ENCODE measurements at places on chromosomes 6 and 20.
A peak's percentile ranks its signal among the peaks of the same experiment; 100 is the strongest.

DNA sequence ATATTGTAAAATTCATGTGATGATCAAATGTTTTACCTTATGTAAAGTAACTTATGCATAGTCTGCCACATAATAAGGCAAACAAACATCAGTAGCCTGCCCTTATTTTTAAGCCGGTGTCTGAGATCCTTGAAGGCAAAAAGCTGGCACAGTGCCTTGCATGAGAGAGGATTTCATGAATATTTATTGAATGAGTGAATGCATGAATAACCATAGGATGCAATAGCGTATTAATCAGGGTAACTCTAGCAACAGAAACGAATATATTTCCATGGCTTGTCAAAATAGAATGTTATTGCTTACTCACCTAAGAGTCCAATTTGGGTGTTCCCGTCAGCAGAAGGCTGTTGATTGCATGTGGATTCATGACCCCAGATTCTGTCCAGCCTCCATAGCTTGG lies 34.9 kb downstream of the BTBD3 start:
- DNase-seq, result no peak

DNA sequence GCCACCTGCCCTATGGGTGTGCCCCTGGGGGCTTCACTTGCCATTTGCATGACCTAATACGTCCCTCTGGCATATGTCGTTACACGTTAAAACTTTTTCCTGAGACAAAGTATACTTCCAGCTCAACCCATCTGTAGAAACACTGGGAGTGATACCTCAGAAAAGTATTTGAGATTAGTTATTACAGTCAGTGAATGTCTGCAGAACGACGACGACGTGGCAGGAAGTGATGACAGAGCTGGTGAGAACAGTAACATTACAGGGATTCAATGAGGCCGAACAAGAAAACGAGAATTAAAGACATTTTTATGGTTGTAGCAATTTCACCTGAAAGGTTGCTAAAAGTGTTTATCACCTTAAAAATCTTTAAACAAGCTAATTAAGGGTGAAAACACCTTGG lies 40.2 kb downstream of the SASH1 start:
- no peak for DNase-seq

DNA sequence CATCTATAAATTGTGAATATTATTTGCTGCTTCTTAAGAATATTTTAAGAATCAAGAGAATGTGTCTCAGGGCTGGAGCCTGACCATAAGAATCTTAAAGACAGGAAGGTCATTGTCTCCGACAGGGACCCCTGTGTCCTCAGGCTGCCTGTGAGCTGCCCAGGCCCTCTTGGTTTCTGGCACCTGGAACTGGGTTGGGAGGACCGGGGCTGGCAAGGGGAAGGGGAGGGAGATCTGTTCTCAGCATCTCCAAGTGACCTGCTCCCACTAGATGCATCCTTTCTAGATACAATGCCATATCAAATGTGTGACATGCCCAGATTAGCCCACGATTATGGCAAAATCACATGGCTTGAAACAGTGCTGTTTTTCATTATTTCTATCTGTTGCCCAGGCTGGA lies 110.5 kb downstream of the SCML4 start:
- no peak for DNase-seq

- DNase-seq, result no peak
Measured at GRCh38 chr20:58293453-58293852, 16.1 kb upstream of the RAB22A start.

DNA sequence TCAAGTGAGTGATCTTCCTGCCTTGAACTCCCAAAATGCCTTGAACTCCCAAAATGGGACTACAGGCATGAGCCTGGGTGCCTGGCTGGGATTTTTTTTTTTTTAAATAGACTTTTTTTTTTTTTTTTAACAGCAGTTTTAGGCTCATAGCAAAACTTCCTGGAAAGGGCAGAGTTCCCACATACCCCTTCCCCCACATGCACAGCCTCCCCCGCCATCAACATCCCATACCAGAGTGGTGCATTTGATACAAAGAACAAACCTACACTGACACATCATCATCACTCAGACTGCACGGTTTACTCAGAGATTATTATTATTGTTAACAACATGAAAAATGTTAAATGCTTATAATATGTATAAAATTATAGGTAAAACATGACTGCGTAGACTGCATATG lies 26.0 kb downstream of the UQCC1 start:
- DNase-seq, result no peak

GRCh38 chr20:47960277-47960676 lies 175.0 kb upstream of the SULF2 start:
- DNase-seq, result no peak

DNA sequence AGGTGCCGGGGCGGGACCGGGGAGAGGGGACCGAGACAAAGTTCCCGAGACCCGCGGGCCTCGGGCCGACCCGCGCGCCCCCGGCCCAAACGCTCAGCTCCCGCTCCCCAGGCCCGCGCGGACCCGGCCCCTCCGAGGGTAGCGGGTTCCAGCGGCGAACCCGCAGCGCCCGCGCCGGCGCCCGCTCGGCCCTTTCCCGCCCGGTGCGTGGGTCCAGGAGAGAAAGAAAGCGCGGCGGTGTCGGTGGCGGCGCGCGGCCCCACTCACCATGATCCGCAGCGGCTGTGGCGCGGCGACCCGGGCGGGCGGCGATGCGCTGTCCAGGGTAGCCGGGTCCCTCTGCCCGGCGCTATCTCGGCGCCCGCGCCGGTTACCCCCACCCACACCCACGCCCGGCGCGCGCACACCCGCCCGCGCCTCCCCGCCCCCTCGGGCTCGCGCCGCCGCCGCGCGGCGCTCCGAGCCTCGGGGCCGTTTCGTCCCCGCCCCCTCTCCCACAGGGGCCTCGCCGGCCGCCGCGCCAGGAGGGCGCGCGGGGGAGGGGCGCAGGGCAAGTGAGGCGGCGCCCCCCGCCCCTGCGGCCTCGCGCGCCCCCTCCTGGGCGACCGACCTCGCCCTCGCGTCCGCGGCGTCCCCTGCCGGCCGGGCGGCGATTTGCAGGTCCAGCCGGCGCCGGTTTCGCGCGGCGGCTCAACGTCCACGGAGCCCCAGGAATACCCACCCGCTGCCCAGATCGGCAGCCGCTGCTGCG lies at the start of gene ELOVL2:
Gene ELOVL2, minus strand, starts transcription at position 345 of the 751 bp plus-strand sequence. Its CDS starts 75 bp downstream, at position 270.
- DNase-seq, result no peak

- DNase-seq, result no peak
Measured at GRCh38 chr20:13278812-13279570, 57.9 kb downstream of the ISM1 start.

DNA sequence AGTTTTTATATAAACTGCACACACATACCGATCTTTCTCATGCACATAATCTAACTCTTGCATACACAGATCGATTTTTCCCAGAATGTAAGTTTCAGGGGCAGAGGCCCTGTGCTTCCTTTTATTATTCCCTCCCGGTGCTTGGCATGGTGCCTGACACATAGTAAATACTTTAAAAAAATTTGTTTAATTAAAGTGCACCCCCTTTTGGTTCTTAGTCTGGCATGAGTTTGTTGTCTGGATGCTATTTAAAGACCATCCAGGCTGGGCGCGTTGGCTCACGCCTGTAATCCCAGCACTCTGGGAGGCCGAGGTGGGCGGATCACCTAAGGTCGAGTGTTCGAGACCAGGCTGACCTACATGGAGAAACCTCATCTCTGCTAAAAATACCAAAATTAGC lies 5.4 kb upstream of the DEK start:
- DNase-seq, result no peak

DNA sequence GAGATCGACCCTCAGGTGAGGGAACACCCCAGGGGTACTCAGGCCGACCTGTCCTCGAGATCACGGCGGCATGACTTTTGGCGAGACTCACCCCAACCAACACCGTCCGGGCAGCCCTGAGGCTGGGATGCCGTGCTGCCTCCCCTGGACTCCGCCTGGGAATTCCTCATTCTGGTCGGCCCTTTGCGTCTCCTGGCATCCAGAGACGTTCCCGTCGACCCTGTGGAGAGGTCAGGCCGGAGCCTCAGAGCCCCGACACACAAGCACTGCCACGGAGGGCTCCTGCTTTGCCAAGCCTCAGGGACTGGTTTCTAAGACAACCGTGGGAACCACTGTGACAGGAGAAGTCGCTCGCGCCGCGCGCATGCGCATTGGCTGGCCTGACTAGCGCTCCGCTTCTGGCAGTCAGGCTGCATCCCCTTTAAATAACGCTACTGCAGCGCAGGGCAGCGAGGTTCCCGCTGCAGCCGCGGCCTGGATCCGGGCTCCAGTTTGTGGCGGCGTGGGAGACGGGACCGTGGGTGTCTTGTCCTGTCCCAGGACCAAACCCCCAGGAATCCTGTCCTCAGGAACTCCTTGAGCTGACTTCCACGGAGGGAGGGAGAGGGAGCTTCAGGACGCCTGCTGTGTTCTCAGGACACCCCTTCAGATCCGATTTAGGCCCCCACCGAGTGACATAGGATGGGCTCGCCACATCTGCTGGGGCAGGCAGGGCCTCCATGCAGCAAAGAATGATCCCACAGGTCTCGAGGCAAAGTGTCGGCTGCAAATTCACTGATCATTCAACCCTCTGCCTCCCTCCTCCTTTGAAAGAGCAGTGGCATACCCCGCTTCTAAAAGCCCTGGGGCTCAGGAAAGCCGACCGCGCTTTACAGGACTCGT lies 163.2 kb upstream of the ZNF337 start:
- DNase-seq, result peak; percentile 59

- no peak for DNase-seq
Measured at GRCh38 chr6:36353411-36353915, 16.8 kb upstream of the BNIP5 start.

DNA sequence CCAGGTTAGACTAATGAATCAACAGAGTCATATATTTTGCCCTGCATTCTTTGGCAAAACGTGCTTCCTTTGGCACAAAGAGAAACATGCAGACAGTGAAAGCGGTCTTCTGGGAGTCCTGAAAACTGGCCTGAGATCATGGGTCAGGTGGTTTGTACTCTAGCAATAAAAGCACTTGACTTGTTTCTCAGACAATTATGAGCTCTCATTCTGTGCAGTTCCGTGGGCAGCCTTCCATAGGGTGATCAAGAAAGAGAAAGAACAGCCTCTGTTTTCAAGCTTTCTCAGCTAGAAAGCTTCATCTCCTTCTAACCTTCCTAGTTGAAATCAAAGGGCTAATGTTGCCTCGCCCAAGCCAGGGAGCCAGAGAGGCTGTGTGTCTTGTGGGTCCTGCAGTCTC lies 62.7 kb upstream of the ISM1 start:
- no peak for DNase-seq

- no peak for DNase-seq
Measured at GRCh38 chr6:108102965-108103364, 28.4 kb upstream of the OSTM1 start.

All from stimulated activated CD4-positive, alpha-beta T cell treated with anti-CD3 and anti-CD28 coated beads, Interleukin-12 subunit alpha, Interleukin-12 subunit beta, amount 100 ng/mL, for 24 hours (primary cell).